ENCODE measurements at places on chromosomes 4 and X. TPM values are rescaled to one million over a fixed set of nuclear protein-coding genes. Genes with fewer than 3 reads are reported as not detected.

- H3K27ac ChIP-seq = no peak overlapping the region
- DNase-seq = peak; percentile 40
- H3K27me3 ChIP-seq = no peaks in the 10 kb centered on the region
Observed at GRCh38 chr4:164748375-164748774, 5.6 kb upstream of the SMIM31 start.

- no peaks in the 10 kb centered on the region for H3K36me3 ChIP-seq
- H3K27ac ChIP-seq = no peak overlapping the region
- H3K27me3 ChIP-seq = no peaks in the 10 kb centered on the region
- H3K4me1 ChIP-seq = no peaks in the 10 kb centered on the region
Observed at GRCh38 chrX:77658886-77659285, 127.1 kb downstream of the ATRX start.

GRCh38 chr4:102596532-102596931 is 95.4 kb downstream of the NFKB1 start:
- no peaks in the 10 kb centered on the region for H3K4me1 ChIP-seq
- no peak overlapping the region for H3K4me3 ChIP-seq
- no peaks in the 10 kb centered on the region for H3K27me3 ChIP-seq

- H3K27ac ChIP-seq = no peak overlapping the region
- no peaks in the 10 kb centered on the region for H3K4me1 ChIP-seq
- H3K4me3 ChIP-seq = no peak overlapping the region
Observed at GRCh38 chrX:41935832-41936231, 12.5 kb upstream of the CASK start.

- H3K4me3 ChIP-seq = no peak overlapping the region
- no peaks in the 10 kb centered on the region for H3K4me1 ChIP-seq
- no peaks in the 10 kb centered on the region for H3K27me3 ChIP-seq
- no peaks in the 10 kb centered on the region for H3K36me3 ChIP-seq
- H3K27ac ChIP-seq = no peak overlapping the region
- DNase-seq = peak; percentile 26
Observed at GRCh38 chr4:127505203-127505602, 127.6 kb upstream of the INTU start.

- no peaks in the 10 kb centered on the region for H3K36me3 ChIP-seq
- H3K27ac ChIP-seq = no peak overlapping the region
- H3K4me1 ChIP-seq = no peaks in the 10 kb centered on the region
- peaks cover 3% of the 10 kb centered on the region for H3K27me3 ChIP-seq
- no peak for DNase-seq
Observed at GRCh38 chr4:4880492-4880891, 21.0 kb downstream of the MSX1 start.

DNA sequence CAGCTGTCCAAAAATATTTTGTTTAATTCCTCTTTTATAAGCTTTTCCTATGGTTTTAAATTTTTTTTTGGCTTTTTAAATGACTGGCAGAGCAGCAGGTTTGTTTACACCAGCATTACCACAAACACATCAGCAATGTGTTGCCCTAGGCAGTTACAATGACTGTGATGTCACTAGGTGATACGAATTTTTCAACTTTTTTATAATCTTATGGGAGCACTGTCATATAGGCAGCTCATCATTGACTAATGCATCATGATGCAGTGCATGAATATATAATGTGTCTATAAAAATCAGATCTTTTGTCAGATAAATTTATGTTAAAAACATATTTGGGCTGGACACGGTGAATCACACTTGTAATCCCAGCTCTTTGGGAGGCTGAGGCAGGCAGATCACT is 231.6 kb upstream of the SLIT2 start:
- no peak for DNase-seq
- no peaks in the 10 kb centered on the region for H3K36me3 ChIP-seq
- no peaks in the 10 kb centered on the region for H3K27me3 ChIP-seq
- H3K27ac ChIP-seq = no peak overlapping the region
- H3K4me1 ChIP-seq = no peaks in the 10 kb centered on the region
- H3K4me3 ChIP-seq = no peak overlapping the region

Gene UGT2B15
- 41.0 TPM for polyA plus RNA-seq

Gene AWAT2
- not detected for polyA plus RNA-seq

Gene GNRHR
- not detected for polyA plus RNA-seq

Gene CPE
- 60.9 TPM for polyA plus RNA-seq

Gene OTUD6A
- not detected for polyA plus RNA-seq
